Astrocyte of the spinal cord (primary cell): ENCODE measurements at places on chromosomes 6 and 20.

- DNase-seq, result no peak
Observed at GRCh38 chr6:31718265-31718664, 3.1 kb downstream of the LY6G6D start.

- no peak for DNase-seq
Observed at GRCh38 chr6:149960488-149960887, 3.3 kb upstream of the ULBP1 start.

GRCh38 chr6:79157961-79158644 lies 76.4 kb downstream of the HMGN3 start:
- no peak for DNase-seq

GRCh38 chr20:53838311-53838868 lies 232.0 kb downstream of the BCAS1 start:
- DNase-seq, result no peak

DNA sequence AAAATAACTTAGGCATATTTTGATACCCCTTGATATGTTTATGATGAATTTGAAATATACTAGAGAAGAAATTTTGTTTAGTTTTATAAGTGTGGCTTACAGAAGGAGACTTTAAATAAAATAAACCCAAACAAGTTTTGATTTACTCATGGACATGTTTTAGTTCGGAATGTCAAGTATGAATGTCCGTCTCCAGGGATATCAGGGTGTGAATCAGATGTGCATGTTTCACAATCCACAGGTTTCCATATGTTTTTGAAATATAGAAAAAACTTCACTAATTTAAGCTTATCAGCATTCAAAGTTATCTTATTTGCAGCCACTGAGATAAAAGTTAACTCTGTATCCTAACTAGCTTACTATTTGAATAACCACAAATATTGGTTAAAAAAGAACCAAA lies 51.5 kb downstream of the PLCB1 start:
- DNase-seq, result no peak

DNA sequence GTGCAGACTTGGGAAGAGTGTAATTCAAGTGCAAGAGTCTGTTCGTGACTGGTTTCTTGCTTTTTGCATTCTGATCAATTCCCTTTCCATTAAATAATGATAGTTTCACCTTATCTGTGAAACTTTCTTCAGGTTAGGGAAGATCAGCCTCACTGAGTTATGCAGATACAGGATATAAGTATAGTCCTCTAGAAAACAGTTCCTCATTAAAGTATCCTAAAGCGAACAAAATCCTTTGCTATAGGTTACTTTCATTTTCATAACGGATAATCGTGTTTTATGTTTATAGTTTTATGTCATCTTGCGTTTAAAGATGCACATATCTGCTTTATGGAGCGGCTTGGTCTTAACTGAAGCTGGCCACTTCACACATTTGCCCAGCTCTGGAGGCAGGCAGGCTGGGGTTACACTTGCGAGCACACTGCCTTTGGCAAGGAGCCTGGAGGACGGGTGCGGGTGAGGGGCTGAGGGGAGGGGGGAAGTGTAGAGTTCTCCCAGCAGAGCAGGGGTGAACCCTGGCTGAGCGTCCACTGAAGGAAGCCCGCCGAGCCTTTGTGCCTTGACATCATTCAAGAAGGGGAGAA lies 123.5 kb upstream of the IFNGR1 start:
- no peak for DNase-seq

- peak; percentile 64 for DNase-seq
Observed at GRCh38 chr6:157811476-157812173, 11.4 kb upstream of the SNX9 start.

GRCh38 chr6:106527979-106528378 lies 101.3 kb downstream of the RTN4IP1 start:
- DNase-seq, result peak; percentile 96

- no peak for DNase-seq
Observed at GRCh38 chr6:116491610-116492330, 19.7 kb upstream of the CALHM5 start.

DNA sequence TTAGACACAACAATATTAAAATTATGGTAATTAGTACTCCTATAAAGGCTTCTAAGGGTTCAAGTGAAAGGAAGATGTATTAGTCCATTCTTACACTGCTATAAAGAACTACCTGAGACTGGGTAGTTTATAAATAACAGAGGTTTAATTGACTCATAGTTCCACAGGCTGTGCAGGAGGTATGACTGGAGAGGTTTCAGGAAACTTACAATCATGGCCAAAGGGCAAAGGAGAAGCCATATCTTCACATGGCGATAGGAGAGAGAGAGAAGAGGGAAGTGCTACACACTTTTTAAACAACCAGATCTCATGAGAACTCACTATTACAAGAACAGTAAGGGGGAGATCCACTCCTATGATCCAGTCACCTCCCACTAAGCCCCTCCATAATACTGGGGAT lies 52.9 kb downstream of the TINAG start:
- no peak for DNase-seq

DNA sequence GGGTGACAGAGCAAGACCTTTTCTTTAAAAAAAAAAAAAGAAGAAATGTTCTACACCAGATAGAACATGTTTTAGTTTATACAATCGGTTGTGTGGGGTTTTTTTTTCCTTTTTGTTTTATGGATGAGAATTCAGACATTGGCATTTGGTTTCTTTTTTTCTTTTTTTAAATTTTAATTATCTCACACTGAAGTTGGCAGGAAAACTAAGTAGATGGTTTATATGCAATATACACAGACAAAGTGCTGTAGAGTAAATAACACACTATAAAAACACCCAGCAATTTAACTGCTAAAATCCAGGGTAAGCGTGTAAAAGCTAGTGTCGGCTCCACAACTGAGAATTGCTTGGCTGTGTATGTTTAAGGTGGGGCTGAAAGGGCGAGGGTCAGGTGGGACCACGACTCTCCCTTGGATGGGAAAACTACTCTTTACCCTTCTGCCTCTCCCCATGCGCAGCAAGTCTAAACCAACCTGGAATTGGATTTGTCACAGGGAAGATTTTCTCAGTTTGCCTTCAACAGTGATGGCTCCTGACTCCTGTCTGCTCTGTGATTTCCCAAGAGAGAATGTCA lies 147.1 kb upstream of the MARCKS start:
- DNase-seq, result no peak

GRCh38 chr6:15508931-15509330 lies 153.9 kb downstream of the DTNBP1 start:
- DNase-seq, result no peak

DNA sequence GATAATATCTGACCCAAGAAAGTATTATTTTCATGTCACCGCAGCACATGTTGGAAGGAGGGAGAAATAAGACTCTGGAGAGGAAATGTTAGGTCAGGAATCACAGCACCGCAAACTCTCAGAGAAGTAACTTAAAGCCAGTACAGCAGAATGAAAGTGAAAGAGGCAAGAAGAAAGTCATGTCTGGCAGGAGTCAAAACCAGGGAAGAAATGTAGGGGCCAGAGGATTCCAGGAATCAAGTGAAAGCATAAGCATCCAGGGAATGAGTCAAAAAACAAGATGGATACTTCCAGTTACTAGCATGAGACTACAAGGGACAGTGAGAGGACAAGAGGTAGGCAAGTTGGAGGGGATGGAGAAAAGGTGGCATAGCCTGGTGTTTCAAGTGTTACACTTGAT lies 80.4 kb downstream of the AK9 start:
- no peak for DNase-seq

- DNase-seq, result peak; percentile 35
Observed at GRCh38 chr6:35052694-35053565, 88.2 kb downstream of the TCP11 start.

DNA sequence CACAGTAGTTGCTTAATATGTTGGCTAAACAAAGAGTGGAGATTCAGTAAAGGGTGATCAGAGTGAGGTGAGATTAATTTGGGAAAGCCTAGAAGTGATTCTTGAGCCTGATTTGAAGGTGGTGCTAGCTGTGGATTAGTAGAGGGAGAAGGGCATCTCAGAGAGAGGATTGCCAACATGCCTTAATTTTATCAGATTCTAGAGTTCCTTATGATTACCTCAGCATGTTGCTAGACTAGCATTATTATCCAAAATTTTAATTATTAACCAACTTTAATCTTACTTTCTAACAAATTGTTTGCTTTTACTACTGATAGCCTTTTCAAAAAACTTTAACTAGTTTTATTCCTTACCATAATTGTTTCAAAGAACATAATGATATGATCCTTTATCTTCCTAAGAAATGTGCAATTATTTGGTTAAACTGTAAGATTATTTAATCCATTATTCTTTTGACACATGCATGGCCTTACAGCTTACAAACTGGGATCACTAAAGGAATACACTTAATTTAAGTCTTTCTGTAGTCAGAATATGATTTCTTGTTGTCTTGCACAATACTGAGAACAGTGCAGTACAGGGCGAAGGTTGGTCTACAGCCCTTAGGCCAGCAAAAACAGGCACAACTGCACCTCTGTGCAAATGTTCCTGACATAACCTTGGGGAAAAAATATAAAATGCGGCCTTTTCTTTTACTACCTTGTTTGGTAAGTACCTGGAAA lies 88.9 kb downstream of the SLC16A10 start:
- DNase-seq, result no peak

DNA sequence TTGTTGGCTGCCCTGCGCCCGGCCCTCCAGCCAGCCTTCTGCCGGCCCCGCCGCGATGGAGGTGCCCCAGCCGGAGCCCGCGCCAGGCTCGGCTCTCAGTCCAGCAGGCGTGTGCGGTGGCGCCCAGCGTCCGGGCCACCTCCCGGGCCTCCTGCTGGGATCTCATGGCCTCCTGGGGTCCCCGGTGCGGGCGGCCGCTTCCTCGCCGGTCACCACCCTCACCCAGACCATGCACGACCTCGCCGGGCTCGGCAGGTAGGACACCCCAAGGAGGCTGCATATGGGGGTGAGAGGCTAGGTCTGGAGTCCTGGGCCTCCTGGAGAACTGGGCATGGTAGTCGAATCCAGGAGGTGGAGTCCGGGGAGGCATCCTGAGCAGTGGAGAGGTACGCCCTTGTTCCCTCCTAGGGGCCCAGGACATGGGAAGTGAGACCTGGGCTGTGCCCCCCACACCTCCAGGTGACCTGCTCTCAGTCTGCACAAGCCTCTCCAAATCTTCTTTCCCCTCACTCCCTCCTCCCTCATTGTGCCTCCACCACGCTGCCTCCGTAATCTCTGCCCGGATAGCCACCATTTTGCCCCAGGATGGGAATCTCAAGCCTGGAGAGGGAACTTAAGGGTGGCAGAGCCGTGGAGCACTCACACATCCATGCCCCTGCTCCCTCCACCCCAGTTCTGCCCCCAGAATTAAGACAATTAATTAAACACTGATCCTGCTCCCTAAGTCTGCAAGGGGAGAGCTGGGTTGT lies 541 bp downstream of the CDC25B start:
- no peak for DNase-seq

- DNase-seq, result peak; percentile 27
Observed at GRCh38 chr6:157235600-157236039, 87.7 kb downstream of the TMEM242 start.

DNA sequence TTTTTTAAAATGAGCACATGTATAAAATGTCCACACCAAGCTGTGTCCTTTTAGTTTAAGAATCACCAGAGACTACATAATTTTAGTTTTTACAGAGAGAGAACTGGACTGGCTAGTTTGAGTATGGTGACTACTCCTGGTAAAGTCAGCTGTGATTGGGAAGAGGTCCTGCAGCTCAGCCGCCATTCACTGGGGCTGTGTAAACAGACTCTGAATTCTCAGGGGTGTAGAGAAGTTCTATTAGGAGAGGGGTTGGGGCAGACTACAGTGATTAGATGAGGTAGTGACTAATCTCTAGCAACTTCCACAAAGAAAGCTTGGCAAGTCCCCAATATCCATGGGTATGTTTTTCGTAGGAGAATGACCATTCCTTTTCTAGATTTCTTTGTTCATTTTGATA lies 341.2 kb upstream of the MAP3K7 start:
- DNase-seq, result no peak

DNA sequence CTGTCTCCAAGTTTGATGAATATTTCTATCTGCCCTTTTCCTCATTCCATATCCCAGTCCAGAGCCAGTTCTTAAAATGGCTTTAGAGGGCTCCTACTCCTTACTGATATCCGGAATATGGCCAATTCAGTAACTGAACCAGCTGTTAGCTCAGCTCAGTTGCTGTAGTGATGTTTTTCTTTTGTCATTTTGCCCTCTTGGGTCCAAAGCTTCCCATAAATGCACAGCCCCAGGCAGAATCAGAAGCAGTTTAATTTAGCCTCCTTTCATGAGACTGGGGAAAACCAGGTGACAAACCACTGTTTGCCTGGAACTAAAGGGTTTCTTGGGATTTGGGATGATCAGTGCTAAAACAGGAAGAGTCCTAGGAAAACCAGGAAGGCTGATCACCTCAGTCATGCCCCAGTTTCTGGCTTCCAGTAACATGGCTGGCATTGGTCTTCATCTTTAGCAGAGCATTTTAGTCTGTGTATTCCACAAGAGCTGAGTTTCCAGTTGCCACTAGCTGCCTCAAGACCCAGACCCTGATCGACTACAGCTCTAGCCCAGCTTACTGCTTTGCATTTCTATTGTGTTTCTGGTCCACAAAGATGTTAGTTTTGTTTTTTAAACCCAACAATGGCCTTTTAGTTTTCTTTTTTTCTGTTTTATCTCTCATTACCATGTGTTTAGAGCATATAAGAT lies 40.6 kb upstream of the REV3L start:
- DNase-seq, result no peak

GRCh38 chr20:23574977-23575376 lies 6.7 kb upstream of the CST9L start:
- DNase-seq, result no peak

- no peak for DNase-seq
Observed at GRCh38 chr6:40299681-40300080, 287.5 kb downstream of the LRFN2 start.

DNA sequence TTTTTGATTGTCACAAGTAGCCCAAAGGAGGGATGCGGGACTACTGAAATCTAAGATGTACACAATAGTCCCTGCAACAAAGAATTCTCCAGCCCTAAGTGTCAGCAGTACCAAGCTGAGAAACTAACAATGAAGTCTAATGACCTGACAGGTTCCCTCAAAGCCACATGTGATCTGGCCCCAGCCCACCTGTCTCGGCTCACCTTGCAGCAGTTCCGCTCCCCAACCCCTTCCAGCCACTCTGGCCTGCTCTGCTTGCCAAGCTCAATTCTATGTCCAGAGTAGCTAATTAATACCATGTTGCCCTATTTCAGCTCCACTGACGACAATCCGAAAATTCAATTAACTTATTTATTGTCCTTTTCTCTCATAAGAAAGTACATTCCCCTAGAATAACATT lies 72.1 kb downstream of the ZMYND8 start:
- DNase-seq, result no peak
